ENCODE measurements at places on chromosomes 12 and 14.
A peak's percentile ranks its signal among the peaks of the same experiment; 100 is the strongest.

- DNase-seq = no peak
These were observed 1.4 kb downstream of the EPS8 start for GRCh38 chr12:15787778-15788177.

- no peak for DNase-seq
These were observed 94.3 kb upstream of the GPHB5 start for GRCh38 chr14:63413009-63413408.

GRCh38 chr12:111029305-111029704 lies 108.9 kb upstream of the MYL2 start:
- DNase-seq = no peak

- no peak for DNase-seq
These were observed 206.0 kb upstream of the DCN start for GRCh38 chr12:91388573-91388972.

GRCh38 chr12:87405918-87406317 lies 623.3 kb downstream of the C12orf50 start:
- peak; percentile 14 for DNase-seq

DNA sequence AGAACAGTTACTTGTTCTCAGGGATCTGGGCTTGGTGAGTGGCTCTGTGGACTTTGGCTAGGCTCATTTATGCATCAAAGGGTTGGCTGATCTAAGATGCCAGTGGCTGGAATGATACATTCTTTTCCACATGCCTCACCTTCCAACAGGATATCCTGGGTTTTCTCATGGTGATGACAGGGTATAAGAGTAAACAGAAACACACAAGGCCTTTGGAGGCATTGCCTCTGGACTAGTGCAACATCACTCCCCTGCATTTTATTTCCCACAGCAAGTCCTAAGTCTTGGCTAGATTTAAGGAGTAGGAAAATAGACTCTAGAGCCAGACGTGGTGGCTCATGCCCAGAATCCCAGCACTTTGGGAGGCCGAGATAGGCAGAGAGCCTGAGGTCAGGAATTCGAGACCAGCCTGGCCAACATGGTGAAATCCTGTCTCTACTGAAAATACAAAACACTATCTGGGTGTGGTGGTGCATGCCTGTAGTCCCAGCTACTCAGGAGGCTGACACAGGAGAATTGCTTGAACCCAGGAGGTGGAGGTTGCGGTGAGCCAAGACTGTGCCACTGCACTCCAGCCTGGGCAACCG lies 47.9 kb downstream of the RPH3A start:
- DNase-seq = peak; percentile 78

DNA sequence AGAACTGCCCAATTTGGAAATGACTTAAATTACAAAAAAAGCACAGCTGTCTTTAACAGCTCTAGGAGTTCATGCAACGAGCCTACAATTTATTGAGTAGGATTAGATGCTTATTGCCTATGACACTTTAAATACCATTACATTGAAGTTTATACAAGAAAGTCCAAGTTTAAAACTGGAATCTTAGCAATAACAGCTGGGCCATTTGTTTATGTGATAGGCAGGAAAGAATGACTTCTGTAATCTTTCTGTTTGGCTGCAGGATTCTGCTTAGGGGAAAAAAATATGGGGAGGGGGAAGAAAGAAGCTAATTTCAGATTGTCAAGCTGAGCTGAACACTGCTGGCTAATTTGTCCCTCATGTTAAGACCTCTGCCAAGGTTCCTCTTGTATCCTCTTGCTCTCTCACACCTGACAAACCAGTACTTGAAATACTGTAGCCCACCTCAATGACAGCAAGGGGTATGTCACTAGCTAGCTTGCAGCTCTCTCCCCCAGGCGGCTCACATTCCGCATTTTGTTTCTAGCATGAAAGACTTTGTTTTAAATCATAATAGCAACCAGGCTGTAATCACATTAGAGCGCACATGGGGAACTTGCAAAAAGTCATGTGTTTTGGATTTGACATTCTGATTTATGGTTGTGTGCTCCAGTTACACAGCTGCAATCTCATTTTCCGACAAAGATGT lies 384.8 kb downstream of the BMP4 start:
- DNase-seq = no peak

- DNase-seq = no peak
These were observed 159.8 kb downstream of the KCNH5 start for GRCh38 chr14:62885451-62885850.

GRCh38 chr12:3083921-3084347 lies 6.8 kb downstream of the TSPAN9 start:
- DNase-seq = peak; percentile 61

GRCh38 chr12:53217931-53218307 lies 10.9 kb upstream of the ITGB7 start:
- DNase-seq = peak; percentile 27

- peak; percentile 87 for DNase-seq
These were observed 333.8 kb downstream of the PDZRN4 start for GRCh38 chr12:41521872-41522379.

DNA sequence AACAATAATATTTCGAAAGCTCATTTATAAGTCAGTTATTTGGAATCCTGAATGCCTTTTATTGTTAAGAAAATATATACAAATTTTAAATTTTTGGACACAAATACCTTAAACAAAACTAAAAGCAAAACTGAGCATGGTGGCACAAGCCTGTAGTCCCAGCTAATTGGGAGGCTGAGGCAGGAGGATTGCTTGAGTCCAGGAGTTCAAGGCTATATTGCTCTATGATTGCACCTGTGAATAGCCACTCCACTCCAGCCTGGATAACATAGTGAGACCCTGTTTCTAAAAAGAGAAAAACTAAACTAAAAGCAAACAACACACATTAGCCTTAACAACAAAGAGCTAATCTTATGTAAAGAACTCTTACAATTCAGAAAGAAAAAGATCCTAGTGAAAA lies 78.8 kb downstream of the SMOC1 start:
- DNase-seq = no peak

GRCh38 chr14:52472728-52473127 lies 79.6 kb downstream of the TXNDC16 start:
- no peak for DNase-seq

- DNase-seq = no peak
These were observed 133.1 kb downstream of the SLC15A4 start for GRCh38 chr12:128690641-128691040.

DNA sequence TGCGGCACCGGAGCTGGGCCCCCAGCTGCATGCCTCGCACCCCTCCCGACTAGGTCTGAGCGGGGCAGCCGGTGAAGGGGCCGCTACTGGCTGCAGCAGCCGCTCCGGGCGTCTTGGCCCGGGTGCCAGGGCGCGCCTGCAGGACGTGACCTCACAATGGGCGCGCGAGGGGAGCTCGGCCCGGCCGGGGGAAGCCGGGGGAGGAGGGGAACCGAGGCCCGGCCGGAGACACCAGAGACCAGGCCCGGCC lies 353 bp downstream of the BAG5 start:
- DNase-seq = peak; percentile 63

- peak; percentile 93 for DNase-seq
These were observed 323.8 kb downstream of the RAD51B start for GRCh38 chr14:68143341-68143841.

DNA sequence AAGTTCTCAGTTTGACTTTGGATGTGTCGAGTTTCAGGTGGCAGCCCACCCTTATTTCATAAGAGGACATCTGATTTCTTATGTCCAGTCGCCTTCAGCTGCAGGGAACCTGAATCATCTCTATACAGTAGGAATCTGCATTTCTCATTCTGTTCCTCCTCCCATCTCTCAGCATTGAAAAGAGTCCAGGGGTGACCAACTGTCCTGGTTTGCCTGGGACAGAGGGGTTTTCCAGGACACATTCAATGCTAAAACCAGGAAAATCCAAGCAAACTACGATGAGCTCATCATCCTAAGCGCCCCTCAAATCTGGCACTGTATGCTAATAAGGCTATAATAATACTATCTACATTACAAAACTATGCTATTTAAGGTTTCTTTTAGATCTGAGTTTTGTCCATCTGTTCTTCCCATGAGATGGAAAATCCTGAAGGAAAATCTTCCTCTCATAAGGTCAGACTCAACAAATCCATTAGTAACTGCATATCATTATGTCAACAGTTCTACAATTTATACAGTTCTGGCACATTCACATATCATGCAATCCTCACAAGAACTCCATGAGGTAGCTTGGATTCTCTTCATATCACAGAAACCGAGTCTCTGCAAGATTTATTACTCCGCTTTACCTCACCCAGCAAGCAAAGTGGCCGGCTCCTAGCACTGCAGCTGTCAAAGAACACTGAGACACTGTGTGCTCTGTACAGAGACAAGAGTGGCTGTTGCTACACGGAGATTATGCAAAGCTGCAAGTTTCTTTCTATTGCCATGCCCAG lies 15.6 kb upstream of the CALM1 start:
- DNase-seq = peak; percentile 46

DNA sequence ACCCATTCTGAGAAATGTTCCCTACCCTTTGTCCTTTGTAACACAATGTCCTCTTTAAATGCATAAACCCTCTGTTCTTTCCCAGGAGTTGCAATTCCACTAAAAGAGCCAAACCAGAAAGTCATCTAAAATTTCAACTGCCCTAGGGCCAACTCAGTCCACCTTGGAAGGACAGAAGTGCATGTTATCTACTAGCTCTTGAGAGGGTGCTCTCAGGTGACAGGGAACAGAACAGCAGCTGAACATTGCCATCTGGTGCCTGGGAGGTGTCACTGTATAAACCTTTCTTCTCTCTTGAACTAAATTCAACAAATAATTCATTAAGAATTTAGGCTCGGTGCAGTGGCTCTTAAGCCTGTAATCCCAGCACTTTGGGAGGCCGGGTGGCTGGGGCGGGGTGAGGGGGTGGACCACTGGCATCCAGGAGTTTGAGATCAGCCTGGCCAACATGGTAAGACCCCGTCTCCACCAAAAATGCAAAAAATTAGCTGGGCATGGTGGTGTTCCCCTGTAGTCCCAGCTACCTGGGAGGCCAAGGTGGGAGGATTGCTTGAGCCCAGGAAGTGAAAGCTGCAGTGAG lies 10.3 kb upstream of the FERMT2 start:
- DNase-seq = peak; percentile 82

DNA sequence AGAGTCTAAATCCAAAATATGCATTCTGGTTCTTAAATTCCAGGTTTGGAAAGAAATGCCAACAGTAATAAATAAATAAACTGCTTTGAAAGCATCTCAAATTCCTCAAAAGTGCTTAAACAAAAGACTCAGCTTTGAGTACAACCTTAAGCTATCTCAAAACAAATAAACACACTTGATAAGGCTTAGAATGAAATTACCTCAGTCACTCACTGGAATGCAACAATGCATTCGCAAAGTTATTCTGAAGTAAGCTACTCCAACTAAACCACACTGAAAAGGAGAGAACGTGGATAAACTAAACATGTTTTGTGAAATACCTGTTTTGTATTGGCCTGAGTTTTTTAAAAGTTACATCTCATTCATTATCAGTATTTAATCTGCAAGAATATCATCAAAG lies 1.2 kb downstream of the SPTSSA start:
- peak; percentile 54 for DNase-seq

DNA sequence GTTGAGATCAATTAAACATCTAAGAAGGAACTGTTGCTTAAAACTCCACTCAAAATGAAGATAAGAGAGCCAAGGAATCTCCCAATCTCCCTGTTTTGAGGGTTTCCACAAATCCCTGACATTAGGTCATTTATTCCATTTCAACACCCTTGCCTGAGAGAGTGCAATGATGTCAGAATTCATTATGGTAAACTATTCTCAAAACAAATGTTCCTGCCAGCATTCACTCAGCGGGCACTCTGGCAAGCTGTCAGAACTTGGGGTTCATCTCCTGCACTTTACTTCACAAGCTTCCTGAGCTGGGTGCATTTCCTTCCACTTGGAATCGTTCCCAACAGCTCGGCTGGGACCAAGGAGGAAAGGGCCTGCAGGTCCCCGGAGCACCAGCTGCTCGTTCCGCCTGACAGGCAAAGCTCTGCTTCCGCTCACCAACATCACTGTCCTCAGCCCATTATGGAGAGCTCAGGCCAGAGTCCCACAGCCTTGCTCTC lies 117.8 kb downstream of the TTC7B start:
- peak; percentile 48 for DNase-seq

DNA sequence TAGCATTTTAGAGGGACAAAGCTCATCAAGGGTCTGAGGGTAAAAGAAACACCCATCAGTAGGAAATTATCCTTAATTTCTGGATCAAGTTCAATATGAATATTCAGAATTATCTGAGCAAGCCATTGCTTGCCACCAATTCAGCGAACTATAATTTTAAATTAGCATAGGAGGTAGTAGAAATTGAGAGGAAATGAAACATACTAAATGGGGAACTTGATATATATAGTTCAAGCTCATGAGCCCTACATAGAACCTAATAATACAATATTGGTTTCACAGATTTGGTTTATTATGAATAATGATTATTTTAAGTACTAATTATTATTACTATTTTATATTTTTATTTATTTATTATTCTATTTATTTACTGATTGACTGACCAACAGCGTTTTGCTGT lies 42.1 kb upstream of the GXYLT1 start:
- no peak for DNase-seq

- no peak for DNase-seq
These were observed 11.4 kb downstream of the GNG2 start for GRCh38 chr14:51871846-51872245.

DNA sequence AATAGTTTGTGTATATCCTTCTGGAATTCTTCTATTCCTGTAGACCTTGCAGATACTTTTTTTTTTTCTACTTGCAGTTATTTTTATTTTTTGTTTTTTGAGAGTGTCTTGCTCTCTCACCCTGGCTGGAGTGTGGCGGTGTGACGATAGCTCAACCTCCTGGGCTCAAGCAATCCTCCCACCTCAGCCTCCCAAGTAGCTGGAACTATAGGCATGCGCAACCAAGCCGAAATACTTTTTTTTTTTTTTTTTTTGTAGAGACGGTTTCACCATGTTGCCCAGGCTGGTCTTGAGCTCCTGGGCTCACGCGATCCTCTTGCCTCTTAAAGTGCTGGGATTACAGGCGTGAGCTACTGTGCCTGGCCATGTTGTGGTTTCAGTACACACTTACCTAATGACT lies 10.0 kb downstream of the TULP3 start:
- no peak for DNase-seq

- DNase-seq = no peak
These were observed 13.6 kb downstream of the MED13L start for GRCh38 chr12:116263844-116264243.

DNA sequence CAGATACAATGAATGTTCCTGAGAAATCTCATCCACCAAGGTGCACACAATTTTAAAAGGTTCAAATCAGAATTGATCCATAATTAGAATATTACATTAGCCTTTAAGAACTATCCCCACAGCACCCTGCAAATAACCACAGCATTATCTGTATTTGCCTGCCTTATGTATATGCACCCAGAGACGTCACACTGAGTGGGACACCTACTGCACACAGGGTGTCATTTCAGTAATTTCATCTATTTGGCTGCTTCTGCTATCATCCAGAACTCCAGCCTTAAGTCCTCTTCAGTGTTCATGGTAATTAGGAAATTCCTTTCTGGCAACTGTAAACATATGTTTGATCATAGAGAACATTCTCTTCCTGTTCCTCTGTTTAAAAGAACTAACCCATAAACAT lies 298.4 kb downstream of the SYT1 start:
- no peak for DNase-seq
